Liver (tissue), 10 donors: ENCODE measurements at places on chromosomes 1 and 21. TPM values are rescaled to one million over a fixed set of nuclear protein-coding genes. Genes with fewer than 3 reads are reported as not detected.

DNA sequence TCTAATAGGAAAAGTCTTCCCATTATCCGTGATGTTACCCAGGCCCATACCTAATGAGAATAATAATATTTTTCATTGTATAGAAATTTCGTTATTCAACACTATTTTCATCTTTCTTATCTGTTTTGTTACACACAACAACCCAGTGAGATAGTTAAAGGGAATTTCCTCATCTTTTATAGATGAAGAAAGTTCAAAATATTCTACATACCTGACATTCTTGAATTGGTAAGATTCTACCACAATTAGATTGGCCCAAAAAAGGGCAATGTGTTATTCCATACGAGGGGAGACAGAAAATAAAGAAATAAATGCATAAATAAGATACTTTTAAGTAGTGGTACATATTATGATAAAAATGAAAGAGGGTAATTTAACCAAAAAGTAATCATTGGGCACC is 405.5 kb upstream of the ADAMTS5 start:
- no peak for DNase-seq

Gene LCE7A
- not detected for polyA plus RNA-seq

DNA sequence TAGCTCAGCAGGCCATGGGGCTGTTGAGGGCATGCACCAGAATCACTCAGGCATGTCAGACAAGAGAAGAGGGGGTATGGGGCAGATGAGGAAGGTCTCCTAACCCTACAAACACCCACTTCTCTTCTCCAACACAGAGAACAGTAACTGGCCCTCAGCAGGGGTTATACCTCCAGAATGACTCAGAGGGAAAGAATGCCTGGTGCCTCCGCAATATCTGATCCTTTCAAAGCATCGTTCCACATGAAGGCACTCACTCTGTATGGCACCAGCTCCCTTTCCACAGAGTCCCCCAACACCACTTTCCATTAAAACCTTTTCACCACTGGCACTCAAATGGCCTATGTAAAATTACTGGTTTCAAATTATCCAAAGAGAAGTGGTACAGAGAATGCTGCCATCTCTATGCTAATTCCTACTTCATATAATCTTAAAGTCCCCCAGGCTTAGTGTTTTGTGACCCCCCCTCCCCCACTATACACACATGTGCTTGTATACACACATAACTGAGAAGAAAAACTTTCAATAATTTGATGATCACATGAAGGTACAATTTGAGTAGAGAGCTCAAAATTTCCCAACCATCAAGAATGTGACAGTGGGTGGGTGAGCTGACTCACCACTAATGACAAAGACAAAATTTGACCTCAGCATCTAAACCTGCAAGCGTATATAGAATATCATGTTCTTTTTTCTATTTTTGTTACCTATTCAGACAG is 91.5 kb downstream of the SIPA1L2 start:
- DNase-seq: no peak

GRCh38 chr1:225777058-225777582 is 506 bp upstream of the SRP9 start:
- no peak for DNase-seq

DNA sequence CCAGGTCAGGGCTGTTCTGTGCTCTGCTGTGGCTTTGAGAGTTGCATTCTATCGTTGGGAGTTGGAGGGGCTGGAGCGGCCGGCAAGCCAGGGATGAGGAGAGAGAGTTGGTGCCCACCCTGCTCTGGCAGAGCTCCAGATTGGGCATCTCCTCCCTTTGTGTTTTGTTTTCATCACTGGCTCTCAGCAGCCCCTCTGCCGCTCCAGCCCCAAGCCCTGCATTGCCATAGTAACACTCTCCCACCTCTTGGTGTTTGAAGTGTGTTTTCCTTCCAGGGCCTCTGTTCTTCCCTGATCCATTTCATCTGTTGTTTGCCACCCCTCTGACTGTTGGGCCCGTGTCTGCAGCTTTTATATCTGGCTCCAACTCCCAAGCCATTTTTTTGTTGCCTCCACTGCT is 152.7 kb downstream of the URB2 start:
- DNase-seq: no peak

DNA sequence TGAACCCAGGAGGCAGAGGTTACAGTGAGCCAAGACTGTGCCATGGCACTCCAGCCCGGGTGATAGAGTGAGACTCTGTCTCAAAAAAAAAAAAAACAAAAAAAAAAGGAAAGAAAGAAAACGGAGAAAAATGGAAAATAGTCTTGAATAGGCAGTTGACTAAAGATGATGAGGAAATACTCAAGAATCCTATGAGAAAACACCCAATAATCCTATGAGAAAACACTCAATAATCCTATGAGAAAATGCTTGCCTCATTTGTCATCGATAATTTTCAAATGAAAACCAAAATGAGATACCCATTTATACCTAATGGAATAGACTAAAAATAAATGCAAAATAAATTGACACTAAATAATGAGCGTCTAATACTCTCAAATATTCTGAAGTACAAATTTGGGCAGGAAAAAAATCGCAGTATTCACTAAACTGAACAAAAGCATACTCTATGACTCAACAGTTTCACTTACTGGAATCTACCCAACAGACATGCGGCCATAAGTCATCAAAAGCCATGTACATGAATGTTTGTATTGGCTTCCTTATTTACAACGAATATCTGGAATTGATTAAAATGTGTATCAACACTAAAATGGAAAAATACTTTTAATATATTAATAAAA is 733.9 kb upstream of the CHRM3 start:
- no peak for DNase-seq

GRCh38 chr1:218874313-218874712 is 299.4 kb upstream of the LYPLAL1 start:
- DNase-seq: no peak

- DNase-seq: no peak
Measured at GRCh38 chr1:172269084-172269483, 151.4 kb upstream of the C1orf105 start.

GRCh38 chr1:72137656-72138055 is 144.7 kb downstream of the NEGR1 start:
- no peak for DNase-seq

DNA sequence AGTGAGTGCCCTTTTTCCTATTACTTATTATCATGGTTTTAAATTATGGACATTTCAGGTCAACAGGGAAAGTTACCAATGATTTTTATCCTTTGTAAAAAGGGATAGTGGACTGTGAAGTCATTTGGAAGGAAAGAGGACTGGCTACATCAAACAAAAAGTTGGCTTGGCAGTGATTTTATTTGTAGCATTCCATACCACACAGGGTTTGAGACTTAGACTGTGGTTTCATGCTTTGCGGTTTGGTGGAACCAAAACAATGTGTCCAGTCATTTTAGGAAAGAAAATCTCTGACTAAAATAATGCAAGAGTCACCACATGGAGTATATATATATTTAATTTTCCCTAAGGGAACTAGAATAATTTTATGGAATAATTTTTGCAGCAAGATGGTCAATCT is 239.5 kb downstream of the HMCN1 start:
- DNase-seq: no peak

- no peak for DNase-seq
Measured at GRCh38 chr1:26112407-26112775, 767 bp downstream of the PDIK1L start.

- DNase-seq: no peak
Measured at GRCh38 chr1:187577610-187578009, 748.9 kb downstream of the PLA2G4A start.

DNA sequence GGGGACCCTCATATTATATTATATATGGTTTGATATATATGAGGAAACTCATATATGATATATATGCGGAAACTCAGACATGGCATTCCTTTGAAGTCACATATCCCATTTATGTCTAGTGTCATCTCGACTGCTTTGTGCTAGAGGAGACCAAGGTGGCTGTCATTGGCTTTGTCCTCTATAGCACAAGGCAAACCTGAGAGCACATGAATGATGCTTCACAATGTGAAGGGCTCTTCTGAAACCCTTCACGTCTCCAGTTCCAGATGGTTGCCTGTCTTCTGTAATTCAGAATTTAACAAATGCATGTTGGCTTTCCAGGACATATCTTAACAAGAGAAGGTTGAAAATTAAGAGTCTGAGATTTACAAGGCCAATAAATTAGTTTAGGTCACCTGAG is 303.6 kb downstream of the BARHL2 start:
- DNase-seq: no peak

Gene BSDC1
- polyA plus RNA-seq: 41.4 TPM

DNA sequence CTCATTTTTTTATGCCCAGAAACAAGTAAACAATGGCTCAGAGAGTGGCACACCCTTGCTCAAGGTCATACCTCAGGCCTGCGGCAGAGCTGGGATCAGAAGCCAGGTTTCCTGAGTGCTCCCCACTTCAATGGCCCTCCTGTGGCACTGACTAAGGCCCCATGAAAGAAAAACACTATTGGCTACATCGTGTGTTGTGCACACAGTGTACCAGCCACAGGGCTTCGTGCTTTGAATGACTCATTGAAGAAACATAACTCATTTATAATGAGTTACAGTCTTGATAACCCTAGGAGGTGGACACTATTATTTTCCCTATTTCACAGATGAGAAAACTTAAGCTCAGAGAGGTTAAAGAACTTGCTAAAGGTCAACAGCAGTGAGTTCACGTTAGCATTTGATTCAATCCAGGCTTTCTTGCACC is 91.2 kb downstream of the TRABD2B start:
- no peak for DNase-seq

DNA sequence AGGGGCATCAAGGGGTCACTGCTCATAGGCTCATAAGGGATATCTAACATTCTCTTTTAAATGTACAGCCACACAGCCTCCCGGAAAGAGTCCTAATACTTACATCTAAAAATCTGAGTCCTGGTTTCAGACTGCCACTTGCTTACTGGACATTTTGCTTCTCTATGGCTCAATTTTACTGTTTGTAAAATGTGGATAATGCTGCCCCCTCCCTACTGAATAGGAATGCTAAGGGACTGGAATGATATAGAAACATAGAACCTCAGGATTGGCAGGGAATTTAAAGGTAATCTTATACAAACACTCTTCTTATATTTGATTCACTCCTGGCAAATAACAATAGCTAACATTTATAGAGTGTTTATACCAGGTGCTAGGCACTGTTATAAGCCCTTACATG is 910 bp upstream of the TNR start:
- DNase-seq: no peak

Gene SHE
- polyA plus RNA-seq: 3.5 TPM

DNA sequence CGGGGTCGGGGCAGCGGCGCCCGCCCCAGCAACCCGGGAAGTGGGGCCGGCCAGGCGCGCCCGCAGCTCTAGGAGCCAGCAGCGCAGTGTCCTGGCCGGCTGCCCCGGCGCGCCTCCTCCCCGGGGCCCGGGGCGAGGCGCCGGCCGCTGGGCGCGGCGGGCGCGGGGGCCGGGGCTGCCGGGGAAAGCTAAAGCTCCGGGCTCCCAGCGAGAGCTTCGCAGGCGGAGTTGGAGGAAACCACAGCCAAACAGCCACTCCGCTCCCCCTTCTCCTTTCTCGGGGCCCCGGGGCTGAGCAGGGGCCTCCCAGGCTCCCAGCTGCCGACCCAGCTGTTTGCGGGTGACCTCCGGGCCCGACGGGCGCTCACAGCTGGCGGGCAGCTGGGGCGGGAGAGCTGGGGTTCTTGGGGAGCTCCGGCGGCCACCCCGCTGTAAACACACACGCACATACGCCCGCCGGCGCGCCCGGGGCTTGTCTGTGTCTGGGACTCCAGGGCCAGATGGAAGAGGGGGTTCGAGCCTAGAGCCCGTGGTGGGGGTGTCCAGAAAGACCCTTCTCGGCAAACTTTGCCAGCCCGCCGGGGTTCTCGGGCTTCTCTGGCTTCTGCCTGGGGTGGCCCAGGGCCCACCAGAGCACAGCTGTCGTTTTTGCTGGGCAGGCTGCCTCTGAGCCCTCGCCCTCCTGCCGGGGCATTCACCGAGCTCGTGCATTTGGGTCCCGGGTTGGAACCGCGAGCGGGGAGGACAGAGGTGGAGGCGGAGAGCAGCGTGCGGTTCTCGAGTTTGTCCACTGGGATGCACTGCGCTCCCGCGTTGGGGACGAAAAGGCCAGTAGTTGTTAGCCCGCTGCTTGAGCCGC is 1.5 kb downstream of the AJAP1 start:
- peak; percentile 41 for DNase-seq

DNA sequence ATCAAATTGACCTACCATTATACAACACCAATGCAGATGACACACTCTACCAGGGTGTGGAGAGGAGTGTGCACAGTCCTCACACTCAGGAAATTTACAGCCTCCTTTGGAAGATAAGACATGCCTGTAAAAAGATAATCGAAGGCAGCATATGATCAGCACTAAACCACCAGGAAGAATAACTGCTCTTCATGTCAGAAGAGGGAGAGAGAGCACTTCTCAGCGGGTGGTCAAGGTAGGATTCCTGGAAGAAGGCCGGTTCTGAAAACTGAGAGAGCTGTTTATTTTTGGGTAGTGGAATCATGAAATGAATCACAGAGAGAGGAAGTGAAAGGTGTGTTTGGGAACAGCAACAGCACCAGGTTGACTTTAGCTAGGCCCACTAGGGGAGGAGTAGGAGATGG is 14.0 kb upstream of the ZNF697 start:
- DNase-seq: no peak

DNA sequence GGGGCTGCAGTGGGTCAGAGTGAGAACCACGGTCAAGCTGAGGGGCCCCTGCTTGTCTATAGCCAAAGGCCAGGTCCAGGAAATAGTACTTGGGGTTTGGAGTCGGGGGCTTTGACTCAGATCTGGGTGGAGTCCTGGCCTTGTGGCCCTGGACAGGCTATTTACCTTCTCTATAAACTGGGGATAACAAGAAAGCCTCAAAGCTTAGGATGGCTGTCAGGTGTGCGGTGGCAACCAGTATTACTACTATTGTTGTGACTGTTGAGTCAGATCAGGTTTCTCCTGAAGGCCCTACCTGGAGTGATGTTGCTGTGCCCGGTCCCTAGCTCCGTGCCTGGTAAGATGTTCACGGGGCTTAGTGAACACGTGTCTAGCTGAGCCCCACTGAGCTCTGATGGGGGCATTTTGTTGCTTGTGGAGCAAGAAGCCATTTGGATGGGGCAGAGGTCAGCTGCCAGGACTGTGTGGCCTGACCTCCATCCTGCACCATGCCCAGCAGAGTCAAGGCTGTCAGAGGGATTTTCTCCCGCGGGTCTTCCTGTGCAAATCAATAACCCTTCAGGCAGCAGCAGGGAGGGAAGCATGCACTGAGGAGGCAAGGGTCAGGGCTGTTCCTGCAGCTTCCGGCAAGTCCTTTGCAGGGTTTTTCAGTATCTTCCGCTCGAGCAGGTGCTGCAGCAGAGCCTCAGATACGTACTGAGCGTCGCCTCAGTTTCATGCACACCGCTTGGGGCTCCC is 170.3 kb downstream of the CAMTA1 start:
- DNase-seq: no peak

Gene FMO5
- polyA plus RNA-seq: 36.0 TPM

DNA sequence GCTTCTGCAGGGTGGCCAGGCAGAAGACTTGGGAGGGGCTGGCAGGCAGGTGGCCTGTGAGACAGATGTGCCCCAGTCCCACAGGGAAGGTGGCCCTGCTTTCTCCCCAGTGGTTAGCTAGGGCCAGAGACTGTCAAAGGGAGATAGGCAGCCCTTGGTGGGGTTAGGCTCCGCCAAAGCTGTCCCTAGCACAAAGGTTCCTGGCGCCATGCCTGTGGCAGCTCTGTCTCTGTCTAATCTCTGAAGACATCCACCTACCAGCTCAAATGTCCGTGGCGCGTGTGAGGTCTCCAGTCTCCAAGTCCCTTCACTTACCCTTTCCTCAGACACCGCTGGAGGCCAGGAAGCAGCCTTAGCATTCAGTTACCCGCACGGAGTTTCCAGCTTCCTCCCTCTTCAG is 17.7 kb downstream of the TCP10L start:
- no peak for DNase-seq
